ENCODE measurements at places on chromosomes 16 and 17.

GRCh38 chr17:29617481-29618271 is 5.0 kb downstream of the CORO6 start:
- DNase-seq: no peak

DNA sequence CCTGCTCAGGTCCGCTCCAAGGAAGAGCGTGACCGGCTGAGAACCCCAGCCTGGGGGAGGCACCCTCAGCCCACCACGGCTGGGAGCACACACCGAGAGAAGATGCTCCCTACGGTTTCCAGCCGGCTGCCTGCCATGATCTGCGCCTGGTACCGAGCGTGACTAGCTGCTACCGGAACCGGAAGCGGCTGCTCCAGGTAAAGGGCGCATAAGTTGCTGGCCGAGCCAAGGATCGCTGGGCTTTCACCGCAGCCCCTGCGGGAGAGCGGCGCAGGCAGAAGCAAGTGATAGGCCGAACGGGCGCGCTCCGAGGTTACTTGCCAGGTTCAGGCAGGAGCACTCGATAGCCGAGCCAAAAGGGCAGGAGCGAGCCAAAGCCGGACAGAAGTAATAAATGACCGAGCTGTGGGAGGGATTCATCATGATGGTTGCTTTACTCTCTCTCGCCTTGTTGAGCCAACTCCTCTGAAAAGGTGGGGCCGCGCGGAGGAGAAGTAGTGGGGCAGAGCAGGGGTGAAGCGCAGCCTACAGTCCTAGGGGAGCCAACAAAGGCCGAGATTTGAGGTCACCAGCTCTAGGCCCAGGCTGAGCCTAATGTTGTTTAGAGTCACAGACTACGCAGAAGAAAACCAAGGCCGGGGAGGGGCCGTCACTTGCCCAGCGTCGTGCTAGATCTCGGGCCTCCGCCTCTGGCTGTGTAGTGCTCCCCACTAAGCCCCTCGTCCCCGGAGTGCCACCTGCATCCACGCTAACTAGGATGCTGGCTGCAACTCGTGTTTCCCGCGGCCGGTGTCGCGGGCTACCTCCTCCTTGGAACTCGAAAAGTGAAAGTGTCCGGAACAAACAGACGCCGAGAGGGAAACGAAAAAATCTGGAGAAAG is at the start of gene MRPS23:
Gene MRPS23, minus strand, starts transcription at position 171 of the 881 bp plus-strand sequence. Its CDS starts 34 bp downstream, at position 137.
- no peak for DNase-seq

DNA sequence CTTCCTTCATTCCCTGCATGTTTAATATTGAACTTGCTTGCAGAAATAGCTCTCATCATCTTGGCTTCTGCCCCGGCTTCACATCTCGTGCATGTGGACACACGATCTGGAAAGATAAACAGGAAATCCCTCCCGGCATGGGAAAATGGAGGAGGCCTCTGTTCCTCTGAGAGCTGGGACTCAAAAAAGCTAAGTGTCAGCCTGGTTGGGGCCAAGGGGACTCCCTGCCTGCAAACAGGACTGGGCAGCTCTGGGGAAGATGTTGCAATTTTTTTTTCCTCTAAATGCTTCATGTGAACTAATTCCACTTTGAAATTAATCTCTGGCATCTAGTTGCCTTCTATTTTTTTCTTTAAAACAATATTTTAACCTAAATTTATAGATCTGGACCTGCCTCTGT is 24.8 kb downstream of the ITPRIPL2 start:
- no peak for DNase-seq

DNA sequence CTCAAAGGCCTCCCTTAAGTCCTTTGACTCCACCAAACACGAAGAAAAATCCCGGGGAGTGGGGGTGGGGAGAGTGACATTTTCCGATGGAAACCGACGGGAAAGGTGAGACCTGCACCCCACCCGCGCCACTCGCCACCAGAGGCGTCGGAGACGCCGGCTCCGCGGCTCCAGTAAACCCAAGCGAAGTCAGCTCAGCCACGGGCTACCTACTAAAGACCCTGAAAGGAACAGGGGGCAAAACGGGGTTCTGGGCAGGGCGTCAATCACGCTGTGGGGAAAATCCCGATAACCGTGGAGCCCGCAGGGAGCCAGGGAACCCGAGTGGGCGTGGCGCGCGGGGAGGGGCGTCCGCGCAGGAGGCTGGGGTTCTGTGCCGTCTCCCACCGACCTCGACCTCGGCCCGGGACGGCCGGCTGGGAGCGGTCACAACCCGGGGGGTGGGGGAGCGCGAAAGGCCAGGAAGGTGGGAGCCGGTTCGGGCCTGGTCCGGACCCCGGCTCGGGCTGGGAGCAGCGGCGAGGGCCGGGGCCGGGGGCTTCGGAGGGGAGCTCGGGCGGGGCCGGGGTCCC is 565 bp downstream of the WDR45B start:
- DNase-seq: no peak

- no peak for DNase-seq
These were observed 39.1 kb downstream of the PSME3IP1 start for GRCh38 chr16:57146735-57147134.

DNA sequence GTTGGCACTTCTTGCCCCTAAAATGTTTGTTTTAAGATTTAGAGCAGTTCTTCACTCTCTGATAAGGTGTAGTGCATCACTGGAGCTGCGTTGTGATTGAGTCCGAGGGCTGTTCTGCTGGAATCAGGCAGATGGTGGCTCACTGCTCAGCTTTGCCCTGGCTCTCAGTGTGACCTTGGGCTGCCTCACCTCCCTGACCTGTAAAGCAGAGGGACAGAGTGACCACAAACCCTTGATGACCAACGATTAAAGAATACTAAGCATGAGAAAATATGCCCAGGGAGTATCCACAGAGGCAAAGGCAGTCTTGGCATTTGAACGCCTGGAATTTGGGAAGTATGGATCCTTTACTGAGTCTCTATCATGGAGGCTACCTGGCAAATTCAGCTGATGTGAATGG is 18.1 kb downstream of the CMIP start:
- no peak for DNase-seq

DNA sequence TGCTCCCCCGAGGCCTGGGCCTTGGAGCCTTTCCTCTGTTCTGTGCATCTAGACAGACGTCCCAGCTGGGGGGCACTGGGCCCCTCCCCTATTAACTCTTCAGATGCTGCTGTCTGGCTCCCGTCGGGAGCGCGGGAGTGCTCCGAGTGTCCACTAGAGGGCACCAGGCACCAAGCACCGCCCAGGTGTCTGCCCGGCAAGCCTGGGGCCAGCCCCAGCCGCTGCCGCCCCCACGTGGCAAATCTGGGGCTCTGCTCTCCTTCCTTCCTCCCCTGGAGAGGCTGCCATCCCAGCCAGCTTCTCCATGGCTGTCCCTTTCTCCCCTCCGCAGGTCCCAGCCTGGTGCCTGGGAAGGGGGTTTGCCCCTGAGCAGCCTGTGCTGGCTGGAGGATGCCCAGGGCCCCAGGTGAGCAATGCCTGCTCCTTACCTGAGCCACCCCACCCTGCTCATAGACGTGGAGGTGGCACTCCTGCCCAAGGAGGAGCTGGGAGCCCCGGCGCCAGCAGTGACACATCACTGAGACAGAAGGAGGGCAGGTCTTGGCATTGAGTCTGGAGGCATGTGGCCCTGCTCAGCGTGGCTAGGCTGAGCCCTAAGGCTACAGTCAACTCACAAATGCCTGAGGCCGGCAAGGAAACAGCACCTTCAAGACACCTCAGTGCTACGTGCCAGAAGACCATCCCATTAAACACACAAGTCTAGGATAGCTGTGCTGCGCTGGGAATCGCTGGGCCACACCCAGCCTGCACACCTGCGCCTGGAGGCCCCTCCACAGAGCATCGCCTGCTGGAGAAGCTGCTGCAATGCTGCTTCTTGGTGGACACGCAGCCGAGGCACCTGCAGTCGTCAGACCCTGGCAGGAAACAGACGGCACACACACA is 19.7 kb downstream of the TMEM235 start:
- no peak for DNase-seq

DNA sequence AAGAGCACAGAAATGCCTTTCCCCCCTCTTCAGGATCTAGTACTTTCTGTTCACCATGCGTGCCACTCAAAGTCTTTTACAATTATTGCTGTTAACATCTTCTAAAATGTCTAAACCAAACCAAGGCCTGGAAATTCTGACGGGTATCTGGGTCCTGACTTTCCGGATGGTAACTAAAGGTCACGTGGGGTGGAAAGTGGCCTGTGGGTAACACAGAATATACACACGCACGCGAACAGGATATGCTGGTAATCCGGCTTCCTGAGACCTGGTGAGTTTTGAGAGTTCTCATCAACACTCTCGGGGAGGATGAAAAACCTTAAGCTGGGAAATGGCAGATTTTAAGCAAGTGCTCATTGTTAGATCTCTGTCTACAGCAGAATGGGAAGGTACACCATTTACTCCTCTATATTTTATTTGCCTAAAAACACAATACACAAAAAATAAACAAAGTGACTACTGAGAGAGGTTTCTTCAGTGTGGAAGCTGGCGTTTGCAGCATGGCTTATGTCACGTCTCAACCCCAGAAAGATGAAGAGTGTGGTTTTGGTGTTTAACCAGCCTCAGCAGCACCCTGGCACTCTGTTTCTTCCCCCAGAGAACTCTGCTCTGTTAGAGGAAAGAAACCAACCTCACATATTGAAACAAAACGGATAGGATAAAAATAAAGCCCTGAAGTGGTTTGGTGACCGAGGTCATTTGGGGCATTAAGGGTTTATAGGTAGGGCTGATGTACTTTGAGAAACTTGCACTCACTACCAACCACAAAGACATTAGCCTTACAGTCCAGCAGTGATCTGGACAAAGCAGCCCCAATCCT is 37.3 kb downstream of the SMG6 start:
- DNase-seq: no peak

DNA sequence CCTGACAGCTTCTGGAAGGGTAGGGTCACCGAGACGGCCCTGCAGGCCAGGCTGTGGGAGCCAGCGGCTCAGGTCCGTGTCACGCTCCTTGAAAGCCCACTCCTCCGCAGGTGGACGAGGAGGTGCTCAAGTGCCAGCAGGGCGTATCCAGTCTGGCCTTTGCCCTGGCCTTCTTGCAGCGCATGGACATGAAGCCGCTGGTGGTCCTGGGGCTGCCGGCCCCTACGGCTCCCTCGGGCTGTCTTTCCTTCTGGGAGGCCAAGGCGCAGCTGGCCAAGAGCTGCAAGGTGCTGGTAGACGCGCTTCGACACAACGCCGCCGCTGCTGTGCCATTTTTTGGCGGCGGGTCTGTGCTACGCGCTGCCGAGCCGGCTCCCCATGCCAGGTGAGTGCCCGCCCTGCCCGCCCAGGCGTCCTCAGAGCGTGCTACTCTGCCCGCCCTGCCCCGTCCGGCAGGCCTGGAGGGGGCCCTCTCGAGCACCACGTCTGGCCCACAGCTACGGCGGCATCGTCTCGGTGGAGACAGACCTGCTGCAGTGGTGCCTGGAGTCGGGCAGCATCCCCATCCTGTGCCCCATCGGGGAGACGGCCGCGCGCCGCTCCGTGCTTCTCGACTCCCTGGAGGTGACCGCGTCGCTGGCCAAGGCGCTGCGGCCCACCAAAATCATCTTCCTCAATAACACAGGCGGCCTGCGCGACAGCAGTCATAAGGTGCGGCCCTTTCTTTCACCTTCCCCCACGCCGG is 1.3 kb downstream of the NAGS start:
- no peak for DNase-seq

GRCh38 chr16:82031116-82032084 is 3.7 kb upstream of the HSD17B2 start:
- no peak for DNase-seq

- no peak for DNase-seq
These were observed 60.5 kb downstream of the TMEM100 start for GRCh38 chr17:55661963-55662834.

DNA sequence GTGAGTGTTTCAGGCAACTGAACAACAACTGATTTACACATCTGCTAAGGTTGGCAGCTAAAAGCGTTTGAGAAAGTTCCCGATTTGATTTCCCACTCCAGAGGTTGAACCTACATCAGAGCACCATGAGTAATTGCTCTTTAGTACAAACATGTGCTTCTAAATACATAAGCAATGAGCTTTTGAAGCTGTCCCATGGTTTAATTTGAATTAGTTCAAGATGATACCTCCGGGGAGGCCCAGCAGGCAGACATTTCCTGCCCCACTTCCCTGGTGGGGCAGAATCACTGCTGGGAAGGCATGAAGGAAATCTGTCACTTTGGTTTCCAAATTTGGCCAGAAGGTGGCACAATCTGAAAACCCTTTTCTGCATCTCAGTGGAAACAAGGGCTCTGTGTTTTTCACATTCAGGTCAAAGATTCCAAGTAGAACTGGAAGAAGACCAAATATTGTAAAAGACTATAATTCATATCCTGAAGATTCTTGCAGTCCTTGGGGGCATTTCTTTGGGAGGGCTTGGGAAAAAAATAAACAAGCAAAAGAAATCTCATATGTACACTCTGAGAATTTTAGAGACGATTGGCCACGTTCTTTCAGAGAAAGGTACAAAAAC is 176.2 kb upstream of the FAM20A start:
- DNase-seq: no peak

- DNase-seq: no peak
These were observed 12.9 kb upstream of the BBS2 start for GRCh38 chr16:56532714-56533113.

GRCh38 chr16:20053336-20053735 is 20.4 kb downstream of the GPR139 start:
- no peak for DNase-seq

DNA sequence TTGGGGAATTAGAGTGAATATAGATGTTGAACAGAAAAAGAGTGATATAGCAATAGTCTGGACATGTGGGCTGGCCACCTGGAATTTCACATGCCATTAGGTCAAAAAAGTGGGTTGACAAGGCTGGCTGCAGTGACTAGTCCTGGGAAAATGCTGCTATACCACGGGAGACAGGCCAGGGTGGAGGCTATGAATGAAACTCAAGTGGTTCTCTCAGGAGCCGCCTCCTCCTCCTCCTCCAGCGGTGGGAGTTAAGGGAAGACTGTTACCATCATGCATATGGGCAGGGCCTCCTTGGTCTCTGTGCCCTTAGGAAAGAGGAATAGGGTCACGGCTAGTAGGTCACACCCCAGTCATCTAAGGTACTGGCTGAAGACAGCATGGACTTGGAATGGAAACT is 448.0 kb downstream of the SLC39A11 start:
- DNase-seq: no peak

- no peak for DNase-seq
These were observed 61.2 kb downstream of the CLEC16A start for GRCh38 chr16:11005611-11005975.

GRCh38 chr17:17874478-17874877 is 37.7 kb upstream of the SREBF1 start:
- DNase-seq: no peak

DNA sequence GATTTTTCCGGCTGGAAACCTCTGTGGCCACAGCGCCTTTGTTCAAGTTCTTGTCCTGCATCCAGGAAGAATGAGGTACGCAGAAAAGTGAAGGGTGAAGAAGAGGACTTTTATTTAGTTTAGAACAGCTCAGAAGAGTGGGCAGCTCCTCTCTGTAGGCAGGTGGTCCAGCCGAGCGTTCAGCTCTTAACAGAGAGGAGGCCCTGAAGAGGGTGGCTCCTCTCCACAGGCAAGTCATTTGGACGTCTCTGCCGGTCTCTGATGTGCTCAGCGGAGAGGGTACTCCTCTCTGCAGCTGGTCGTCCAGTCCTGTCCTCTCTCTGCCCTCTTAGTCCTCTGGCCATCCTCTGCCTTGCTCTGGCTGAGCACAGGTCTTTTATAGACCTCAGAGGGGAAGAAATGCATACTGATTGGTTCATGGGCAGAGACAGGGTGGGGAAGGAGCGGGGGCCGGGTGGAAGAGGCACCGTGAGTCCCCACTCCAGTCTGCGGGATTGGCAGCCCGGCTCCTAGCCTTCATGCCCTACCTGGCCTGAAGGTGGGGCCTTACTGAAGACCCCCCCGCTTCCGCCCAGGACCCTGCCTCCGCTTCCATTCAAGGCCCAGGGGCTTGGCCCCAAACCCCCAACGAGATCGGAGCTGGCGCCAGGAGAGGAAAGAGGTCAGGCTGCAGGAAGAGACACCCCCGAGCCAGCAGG is 70.0 kb upstream of the NKD1 start:
- DNase-seq: no peak
